ENCODE measurements at places on chromosomes 11 and 22.
A peak's percentile ranks its signal among the peaks of the same experiment; 100 is the strongest.

DNA sequence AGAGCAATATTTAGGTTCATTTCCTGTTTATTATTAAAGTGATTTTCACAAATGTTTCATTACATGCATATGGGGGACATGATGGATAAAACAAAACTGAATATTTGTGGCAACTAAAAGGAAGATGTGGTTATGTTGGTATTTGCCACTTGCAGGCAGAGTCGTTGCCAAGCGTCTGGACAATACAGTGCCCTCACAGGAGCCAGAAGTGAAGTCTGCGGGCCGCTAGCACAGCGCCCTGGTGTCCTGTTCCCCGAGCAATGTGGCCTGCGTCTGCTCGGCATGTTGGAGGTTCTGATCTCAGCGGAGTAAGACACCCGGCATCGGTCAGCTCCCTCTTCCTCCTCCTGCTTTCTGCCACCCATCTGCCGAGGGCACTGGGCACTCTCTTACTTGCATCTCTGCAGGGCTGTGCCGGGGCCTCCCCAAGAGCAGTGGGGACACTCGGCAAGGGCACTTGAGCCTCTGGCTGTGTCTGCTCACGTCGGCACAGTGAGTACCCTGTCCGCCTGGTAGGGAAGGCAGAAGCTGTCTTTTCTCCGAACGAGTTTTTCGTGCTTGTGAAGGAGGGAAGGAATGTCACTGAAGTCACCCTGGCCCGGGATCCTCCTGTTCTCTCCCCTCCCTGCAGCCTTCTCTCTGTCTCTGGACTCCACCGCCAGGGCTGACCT is 10.5 kb upstream of the TTLL12 start:
- no peak for DNase-seq

- DNase-seq = peak; percentile 69
Measured at GRCh38 chr11:124085997-124086846, 29.0 kb upstream of the VWA5A start.

GRCh38 chr11:94806014-94806413 is 37.9 kb downstream of the AMOTL1 start:
- DNase-seq = no peak

GRCh38 chr11:64157631-64158394 is 8.1 kb downstream of the MACROD1 start:
- DNase-seq = peak; percentile 57

DNA sequence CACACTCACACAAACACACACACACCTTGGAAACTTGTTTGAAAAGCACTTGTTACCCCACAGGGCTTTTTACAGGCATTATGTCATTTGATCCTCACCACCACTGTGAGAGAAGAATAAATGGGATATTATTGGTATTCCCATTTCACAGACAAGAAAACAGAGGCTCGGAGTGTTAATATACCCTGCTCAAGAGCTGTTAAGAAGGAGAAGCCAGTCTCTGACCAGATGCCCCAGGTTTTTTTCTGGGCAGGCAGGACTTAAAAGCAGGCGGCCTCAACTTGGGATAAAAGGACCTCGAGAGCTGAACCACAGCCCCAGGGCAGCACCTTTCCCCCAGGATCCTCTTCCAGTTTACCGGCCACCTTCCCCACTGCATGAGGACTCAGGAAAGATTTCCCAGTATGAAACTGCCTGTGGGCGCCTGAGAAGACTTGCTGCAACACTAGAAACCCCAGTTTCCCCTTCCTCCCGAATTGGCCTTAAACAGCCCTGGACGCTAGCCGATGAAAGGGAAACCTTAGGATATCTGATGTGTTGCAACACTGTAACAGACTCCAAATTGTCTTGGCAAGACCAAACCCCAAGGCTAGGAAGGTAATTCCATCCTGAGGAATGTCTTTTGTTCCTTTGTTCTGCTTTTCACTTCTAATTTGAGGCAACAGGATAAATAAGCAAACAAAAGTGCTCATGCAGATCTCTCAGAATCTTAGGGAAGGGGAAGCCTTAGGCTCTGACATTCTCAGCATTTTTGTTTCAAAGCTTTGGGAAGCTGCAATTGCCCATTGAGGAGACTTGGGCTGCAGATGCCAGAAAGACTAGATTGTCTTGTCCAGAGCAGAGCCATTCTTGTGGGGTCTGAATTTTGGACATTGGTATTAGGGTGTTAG is 173.5 kb downstream of the TRIM29 start:
- no peak for DNase-seq

GRCh38 chr11:17642980-17643379 is 76.4 kb upstream of the MYOD1 start:
- DNase-seq = no peak

DNA sequence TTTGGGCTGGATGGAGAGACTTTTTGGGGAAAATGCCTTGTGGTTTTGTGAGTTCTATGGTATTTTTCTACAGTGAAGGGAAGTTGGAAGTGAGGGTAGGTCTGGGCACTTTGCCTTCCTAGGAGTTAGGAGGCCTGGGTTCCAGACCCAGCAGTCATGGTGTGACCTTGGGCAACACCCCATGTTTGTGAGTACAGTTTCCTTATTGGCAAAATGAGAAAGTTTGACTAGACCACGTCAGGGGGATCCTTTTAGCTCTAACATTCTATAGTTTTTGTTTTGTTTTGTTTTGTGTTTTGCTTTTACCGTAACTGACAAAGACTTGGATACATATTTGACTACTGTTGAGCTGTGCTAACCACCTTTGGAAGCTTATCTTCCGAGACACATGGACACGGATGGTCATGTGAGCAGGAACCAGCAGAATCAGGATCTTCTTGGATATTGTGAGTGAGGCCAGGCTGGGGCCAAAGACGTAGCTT is 109.0 kb downstream of the PKNOX2 start:
- no peak for DNase-seq
